CD4-positive, alpha-beta T cell treated with Interleukin-6 at 100 ng/mL for 8 hours (primary cell): ENCODE measurements at places on chromosomes 1 and 21.
A peak's percentile ranks its signal among the peaks of the same experiment; 100 is the strongest.

DNA sequence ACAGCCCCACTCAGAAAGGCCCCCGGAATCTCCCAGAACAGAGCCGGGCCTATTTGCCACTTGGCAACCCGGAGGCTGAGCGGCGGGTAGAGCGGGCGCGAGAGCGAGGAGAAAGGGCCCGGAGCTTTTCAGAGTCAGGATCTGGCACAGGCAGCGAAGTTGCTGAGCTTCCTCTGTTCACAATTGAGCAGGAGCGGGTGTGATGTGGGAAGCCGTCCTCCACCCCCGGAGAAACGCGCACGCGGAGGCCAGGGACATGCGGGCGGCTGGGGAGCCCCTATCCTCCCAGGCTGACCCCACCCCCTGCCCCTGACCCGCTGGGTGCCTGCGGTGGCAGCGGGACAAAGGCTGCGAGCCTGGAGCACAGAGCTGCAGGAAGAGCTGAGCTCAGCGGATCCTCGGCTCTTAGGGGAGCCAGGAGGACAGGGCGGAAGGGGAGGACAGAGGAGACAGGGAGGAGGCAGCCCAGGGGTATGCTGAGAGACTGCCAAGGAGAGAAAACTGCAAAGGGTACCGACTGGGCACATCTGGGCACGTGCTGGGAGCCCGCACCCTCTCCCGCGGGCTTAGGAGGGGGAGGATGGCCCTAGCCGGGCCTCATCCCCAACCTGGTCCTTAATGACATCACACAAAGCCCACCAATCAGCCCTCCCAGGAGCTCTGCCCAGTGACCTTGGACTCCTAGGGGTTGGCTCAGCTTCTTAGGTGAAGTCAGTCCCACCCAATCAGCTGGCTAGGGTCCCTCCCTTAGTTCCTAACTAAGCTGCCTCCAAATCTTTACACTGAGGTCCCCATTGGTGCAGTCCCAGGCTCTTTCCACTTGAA lies 9.3 kb downstream of the KIF21B start:
- no peak for DNase-seq

- DNase-seq, result no peak
Observed at GRCh38 chr1:96481409-96481808, 240.2 kb upstream of the PTBP2 start.

GRCh38 chr1:228647523-228648444 lies 87.5 kb upstream of the RHOU start:
- DNase-seq, result peak; percentile 7

- DNase-seq, result no peak
Observed at GRCh38 chr1:197093226-197093885, 26.3 kb upstream of the F13B start.

DNA sequence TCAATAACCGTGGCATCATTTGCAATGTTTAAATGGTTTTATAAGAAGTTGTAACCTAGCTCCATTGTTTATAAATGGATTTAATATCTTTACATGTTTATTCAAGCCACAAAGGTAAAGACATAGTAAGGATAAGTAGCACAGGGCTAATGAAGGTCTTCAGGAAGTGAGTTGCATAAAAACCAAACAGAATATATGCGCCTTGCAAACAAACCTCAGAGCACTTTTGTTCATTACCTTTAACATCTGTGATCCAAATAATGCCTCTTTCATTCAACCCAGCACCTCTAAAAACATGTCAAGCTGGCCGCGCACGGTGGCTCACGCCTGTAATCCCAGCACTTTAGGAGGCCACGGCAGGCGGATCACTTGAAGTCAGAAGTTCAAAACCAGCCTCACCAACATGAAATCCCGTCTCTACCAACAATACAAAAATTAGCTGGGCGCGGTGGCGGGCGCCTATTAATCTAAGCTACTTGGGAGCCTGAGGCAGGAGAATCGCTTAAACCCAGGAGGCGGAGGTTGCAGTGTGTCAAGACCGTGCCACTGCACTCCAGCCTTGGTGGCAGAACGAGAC lies 25.3 kb downstream of the BRINP3 start:
- no peak for DNase-seq

DNA sequence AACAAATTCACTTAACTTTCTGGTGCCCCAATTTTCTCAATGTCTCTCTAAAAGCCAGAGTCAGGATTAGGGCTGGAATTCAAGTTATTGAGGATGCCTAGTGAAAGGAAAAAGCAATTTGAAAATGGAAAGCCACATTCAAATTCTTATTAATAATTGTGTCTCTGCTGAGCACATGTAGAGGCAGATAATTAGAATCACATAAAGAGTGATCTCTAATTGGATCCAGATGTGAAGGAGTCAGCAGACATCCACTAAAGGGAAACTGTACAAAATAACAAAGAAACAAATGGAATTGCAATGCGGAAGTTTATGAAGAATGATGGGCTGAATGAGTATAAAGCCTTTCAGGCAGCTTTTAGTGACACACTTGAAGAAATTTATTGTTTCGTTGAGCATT lies 482.6 kb downstream of the TTLL7 start:
- no peak for DNase-seq

DNA sequence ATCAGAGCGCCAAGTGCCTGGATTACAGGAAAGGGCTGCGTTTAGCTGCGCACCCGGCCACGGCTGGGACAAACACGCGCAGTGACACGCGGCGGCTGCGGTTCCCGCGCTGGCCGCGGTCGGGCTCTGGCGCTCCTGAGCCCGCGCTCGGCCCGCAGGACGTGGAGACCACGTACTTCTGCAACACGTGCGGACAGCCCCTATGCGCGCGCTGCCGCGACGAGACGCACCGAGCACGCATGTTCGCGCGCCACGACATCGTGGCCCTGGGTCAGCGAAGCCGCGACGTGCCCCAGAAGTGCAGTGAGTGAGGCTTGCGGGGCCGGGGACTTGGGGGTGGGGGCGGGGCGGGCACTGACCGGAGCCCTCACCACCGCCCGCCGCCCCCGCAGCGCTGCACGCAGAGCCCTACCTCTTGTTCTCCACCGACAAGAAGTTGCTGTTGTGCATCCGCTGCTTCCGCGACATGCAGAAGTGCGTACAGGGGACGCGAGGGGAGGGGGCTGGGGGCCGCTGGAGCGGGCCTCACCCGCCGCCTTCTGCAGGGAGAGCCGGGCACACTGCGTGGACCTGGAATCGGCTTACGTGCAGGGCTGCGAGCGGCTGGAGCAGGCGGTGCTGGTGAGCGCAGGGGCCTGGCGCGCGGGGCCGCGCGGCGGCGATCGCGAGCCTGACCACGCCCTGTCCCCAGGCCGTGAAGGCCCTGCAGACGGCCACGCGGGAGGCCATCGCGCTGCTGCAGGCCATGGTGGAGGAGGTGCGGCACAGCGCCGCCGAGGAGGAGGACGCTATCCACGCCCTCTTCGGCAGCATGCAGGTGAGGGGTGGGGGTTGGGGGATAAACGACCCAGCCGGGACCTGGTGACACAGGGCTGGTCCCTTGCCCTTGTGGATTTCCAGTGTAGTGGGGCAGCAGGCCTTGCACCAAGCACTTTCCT lies 3.1 kb downstream of the RNF207 start:
- DNase-seq, result peak; percentile 8
